Right lobe of liver (tissue), 6 donors: ENCODE measurements at places on chromosomes 4 and X.
A peak's percentile ranks its signal among the peaks of the same experiment; 100 is the strongest.

- DNase-seq, result no peak
Measured at GRCh38 chrX:135923353-135923752, 29.8 kb downstream of the SAGE1 start.

- DNase-seq, result no peak
Measured at GRCh38 chr4:186485561-186486062, 69.8 kb downstream of the MTNR1A start.

- DNase-seq, result no peak
Measured at GRCh38 chr4:41747230-41748055, 1.1 kb downstream of the PHOX2B start.

DNA sequence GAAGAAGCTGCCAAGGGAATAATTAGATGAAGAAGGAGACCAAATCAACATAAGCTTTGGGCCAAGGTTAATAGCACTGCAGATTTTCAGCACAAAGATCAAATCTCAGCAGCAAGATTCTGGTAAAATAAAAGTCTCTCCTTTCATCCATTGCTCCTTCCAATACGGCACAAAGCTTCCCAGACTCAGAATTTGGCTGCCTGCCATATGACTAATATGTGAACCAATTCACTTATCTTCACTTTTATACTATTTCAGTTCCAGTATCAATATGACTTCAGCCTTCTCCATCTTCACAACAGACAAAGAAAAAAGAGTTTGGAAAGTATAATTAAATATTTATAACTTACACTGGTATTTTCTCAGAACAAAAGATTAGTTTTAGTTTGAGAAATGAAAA lies 978.3 kb upstream of the GRID2 start:
- DNase-seq, result no peak

DNA sequence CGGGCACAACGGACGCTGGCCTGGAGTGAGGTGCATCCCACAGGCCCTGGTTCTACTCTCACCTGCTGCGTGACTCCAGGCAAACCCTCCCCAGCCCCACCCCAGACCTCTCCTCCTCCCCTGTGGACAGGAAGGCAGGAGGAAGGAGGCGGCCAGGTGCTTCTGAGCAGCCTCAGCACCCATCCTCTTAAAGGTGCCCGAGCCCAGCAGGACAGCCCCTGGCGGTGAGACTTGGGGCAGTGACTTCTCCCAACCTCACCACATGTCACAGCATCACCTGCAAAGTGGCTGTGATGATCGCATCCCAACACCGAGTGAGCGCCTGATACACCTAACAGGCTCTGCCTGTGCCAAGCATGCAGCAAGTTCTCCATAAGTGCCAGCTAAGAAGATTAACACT lies 17.1 kb upstream of the MAN2B2 start:
- DNase-seq, result no peak

GRCh38 chrX:115490814-115491213 lies 70.2 kb upstream of the PLS3 start:
- DNase-seq, result no peak

- DNase-seq, result no peak
Measured at GRCh38 chr4:16893141-16893651, 5.2 kb downstream of the LDB2 start.

DNA sequence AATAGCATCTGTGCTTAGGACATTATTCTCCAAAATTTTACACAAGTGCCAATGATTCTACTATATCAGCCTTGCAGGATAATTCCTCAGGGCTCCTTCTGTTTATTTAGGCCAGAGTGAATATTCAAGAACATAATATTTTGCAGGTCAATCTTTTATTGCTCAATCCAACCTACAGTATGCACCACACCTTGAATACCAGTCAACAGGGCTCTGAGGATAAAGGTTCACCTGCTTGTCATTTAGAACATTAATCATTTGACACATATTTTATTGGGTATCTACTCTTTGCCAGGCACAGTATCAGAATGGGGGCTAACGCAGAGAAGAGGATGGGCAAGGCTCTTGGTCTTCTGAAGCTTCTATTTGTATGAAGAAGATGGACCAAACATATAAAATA lies 66.2 kb upstream of the SHISA3 start:
- no peak for DNase-seq

DNA sequence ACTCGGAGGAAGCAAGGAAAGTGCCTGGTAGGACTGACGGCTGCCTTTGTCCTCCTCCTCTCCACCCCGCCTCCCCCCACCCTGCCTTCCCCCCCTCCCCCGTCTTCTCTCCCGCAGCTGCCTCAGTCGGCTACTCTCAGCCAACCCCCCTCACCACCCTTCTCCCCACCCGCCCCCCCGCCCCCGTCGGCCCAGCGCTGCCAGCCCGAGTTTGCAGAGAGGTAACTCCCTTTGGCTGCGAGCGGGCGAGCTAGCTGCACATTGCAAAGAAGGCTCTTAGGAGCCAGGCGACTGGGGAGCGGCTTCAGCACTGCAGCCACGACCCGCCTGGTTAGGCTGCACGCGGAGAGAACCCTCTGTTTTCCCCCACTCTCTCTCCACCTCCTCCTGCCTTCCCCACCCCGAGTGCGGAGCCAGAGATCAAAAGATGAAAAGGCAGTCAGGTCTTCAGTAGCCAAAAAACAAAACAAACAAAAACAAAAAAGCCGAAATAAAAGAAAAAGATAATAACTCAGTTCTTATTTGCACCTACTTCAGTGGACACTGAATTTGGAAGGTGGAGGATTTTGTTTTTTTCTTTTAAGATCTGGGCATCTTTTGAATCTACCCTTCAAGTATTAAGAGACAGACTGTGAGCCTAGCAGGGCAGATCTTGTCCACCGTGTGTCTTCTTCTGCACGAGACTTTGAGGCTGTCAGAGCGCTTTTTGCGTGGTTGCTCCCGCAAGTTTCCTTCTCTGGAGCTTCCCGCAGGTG lies 637 bp downstream of the AR start:
- DNase-seq, result no peak

DNA sequence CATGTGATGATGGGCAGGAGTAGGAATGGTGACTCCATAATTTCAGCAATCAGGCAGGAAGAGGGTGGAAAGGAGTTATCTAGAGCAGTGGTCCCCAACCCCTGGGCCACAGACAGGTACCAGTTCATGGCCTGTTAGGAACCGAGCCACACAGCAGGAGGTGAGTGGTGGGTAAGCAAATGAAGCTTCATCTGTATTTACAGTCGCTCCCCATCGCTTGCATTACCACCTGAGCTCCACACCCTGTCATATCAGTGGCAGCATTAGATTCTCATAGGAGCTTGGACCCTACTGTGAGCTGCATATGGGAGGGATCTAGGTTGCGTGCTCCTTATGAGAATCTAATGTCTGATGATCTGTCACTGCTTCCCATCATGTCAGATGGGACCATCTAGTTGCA lies 1.4 kb upstream of the TLR10 start:
- DNase-seq, result no peak

- DNase-seq, result no peak
Measured at GRCh38 chr4:38023347-38024205, 63.4 kb downstream of the PTTG2 start.

- DNase-seq, result no peak
Measured at GRCh38 chrX:27976284-27976683, 5.0 kb downstream of the DCAF8L1 start.

DNA sequence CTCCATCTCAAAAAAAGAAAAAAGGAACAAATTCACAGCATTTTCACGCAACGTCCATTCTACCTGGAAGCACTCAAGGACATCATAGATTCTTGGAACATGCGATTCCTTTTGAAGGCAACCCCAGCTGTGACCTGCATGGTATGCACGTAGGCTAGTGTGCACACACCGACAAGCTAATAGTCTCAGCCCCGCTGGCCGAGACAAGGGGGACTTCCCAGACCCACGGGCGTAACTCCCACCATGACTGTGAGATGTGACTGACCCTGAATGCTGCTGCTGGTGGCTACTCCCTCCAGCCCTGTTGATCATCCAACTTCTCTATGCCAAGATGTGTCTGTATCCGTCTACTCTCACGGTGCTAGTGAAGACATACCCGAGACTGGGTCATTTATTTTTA lies 78.3 kb downstream of the CRLF2 start:
- DNase-seq, result no peak

DNA sequence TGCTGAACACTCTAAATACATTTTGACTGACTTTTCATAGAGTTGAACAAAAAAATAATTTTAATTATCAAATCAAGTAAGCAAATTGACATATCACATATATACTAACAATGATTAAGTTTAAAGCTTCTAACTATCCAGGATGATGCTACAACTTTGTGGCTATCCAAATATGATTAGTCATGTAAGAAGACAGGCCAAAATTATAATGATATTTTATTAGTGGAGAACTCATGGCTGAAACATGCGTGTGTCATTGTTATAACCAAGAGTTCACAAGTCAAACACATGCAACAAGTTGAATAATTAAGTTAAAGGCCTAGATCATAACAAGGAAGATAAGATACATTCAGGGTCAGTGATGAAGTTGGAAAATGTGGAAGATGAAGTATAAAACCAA lies 346.8 kb downstream of the FSTL5 start:
- DNase-seq, result no peak

DNA sequence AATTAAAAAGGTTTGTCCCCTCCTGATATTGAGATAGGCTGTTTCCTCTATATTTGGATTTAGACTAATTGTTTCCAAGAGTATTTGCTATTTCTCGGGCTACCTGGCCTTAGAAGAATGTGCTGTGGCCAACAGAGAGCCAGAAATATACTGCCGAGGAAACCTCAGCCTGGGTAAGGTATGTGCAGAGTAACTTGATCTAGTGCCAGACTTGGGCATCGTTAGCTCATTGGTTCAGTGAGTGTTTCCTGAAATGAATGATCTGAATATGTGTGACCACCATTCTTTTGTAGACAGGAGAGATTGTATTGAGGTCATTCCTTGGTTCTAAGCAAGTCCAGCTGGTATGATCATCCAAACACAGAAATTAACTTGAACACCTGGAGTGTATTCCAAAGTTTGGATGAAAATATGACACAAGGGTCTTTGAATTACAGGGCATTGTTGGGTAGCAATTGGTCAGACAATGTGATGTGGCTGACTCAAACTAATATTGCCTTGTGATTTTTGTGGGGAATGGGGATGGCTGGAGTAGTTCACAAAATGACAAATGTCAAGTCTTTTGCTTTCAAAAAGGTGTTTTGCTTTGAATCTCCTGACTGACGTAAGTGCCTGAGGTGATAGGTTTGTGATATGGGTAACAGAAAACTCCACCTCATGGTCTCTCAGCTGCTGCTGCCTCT lies 100.2 kb upstream of the CXCL13 start:
- DNase-seq, result no peak

GRCh38 chr4:64464581-64464980 lies 55.3 kb upstream of the TECRL start:
- DNase-seq, result no peak

DNA sequence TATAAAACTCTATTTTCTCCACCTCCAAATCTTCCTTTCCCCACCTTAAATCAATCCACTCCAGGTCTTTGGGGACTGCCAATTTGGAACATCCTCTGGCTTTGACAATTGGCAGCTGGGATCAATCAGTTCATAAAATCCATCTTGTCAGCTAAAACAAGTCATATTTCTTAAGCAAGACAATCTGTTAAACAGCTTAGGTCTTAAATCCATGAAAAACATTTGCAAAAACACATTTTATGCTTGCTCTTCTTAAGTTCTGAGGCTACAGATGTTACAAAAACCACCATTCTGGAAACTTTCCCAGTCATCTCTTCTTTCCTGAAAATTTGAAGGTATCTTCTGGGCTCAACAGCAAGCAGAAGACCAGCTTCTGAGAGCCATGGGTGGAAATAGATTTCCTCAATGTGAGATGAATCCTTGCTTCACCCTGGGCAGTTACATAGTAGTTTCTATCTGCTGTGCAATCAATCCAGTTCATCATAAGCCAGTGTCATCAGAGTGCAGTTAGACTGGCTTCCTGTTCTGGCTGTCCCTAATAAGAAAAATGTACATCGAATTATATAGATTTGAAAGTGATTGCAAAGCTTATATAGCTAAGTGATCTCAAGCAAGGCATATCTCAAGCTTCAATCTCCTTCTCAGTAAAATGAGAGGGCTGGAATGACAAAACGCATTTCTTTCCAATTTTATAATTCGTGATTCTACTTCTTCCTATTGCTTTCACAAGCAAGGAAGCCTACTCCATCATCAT lies 402.7 kb upstream of the INTU start:
- DNase-seq, result no peak

- DNase-seq, result no peak
Measured at GRCh38 chrX:10945498-10945897, 165.6 kb upstream of the HCCS start.

- DNase-seq, result no peak
Measured at GRCh38 chrX:38879631-38880220, 78.5 kb downstream of the MID1IP1 start.

GRCh38 chr4:186931519-186931918 lies 207.9 kb upstream of the FAT1 start:
- no peak for DNase-seq

- no peak for DNase-seq
Measured at GRCh38 chr4:88831031-88831430, 133.4 kb upstream of the NAP1L5 start.

DNA sequence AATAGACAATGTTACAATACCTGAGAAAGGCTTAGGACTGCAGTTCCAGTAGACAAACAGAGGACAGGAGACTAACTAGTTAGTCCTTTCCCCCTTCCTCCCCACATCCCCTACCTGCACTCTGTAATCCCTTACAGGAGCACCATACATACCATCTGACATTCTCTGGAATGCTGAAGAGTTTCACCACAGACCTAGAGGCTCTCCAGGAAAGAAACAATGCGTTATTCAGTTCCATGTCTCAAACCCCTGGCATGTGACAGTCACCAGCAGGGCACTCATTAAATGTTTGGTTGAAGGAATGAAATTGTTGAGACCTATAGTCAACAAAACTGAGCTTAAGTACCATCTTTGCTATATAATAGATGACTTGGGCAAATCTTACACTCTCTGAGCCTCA lies 100.2 kb upstream of the USP38 start:
- no peak for DNase-seq

- DNase-seq, result no peak
Measured at GRCh38 chr4:37595875-37596680, 90.1 kb downstream of the RELL1 start.

GRCh38 chrX:44080083-44080482 lies 106.9 kb upstream of the NDP start:
- no peak for DNase-seq

DNA sequence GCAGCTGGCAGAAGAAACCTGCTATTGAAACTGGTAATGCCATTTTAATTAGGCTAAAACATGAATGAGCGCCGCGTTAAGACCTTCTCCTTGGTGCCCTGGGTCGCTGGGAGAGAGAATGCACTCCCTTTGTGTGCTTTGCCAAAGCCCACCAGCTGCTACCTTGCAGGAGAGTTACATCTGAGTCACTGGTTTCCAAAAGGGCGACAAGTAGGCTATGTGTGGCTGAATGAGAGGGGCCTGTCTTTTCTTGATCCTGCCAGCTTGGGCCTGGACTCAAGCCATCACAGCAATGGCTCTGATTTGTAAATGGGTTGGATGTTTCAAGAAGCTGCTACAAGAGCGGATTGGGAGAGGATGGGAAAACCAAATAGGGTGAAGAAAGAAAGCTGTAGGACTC lies 81.5 kb downstream of the NHS start:
- no peak for DNase-seq

- DNase-seq, result peak; percentile 86
Measured at GRCh38 chr4:1192091-1192492, 19.7 kb upstream of the SPON2 start.

GRCh38 chr4:86386201-86386600 lies 26.3 kb upstream of the MAPK10 start:
- DNase-seq, result no peak
